ENCODE measurements at places on chromosomes 1 and 21. TPM values are rescaled to one million over a fixed set of nuclear protein-coding genes. Genes with fewer than 3 reads are reported as not detected.

PRKAB2 gene
- polyA plus RNA-seq: 18.0 TPM

PADI1 gene
- polyA plus RNA-seq: 0.14 TPM

DNA sequence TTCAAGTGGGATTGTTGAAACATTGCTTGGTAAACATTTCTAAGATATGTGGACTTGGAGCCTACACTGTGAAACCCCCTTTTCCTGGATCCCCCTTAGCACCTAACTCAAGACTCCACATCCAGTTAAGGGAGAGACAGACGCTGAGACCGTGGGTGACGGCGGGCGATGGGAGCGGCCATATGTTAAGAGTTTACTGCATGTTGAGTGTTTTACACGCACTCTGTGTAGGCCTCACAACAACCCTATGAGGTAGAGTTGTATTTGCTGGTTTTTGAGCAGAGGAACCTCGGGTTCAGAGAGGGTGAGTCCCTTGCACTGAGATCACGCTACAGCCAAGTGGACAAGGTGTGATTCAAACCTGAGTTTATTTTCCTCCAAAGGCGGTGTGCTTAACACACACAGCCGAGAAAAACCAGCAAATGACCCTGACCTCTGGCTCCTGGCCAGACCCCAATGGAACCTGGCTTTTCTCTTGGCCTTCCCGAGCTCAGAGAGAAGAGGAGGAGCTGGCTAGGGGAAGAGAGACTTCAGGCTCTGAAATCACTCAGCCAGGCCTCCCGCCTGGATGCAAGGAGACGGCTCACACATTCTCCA lies 46.9 kb upstream of the GOLT1A start:
- H3K4me1 ChIP-seq: peaks cover 20% of the 10 kb centered on the region
- H3K4me3 ChIP-seq: no peak overlapping the region
- H3K36me3 ChIP-seq: no peaks in the 10 kb centered on the region
- no peak overlapping the region for H3K27ac ChIP-seq
- DNase-seq: no peak
- no peaks in the 10 kb centered on the region for H3K27me3 ChIP-seq

GRCh38 chr1:205584732-205585131 lies 47.1 kb downstream of the ELK4 start:
- H3K27me3 ChIP-seq: peaks cover 31% of the 10 kb centered on the region
- H3K4me3 ChIP-seq: no peak overlapping the region
- no peak overlapping the region for H3K27ac ChIP-seq
- no peak for DNase-seq
- H3K36me3 ChIP-seq: no peaks in the 10 kb centered on the region

Measured in GM23248 (cell line).